Activated T-cell treated with anti-CD3 and anti-CD28 coated beads, Interleukin-2, amount 50 U/mL, for 72 hours (primary cell): ENCODE measurements at places on chromosomes 7 and 10. TPM values are rescaled to one million over a fixed set of nuclear protein-coding genes. Genes with fewer than 3 reads are reported as not detected.

GRCh38 chr7:39069031-39069430 is 91.3 kb downstream of the POU6F2 start:
- DNase-seq = no peak

TSPAN12 gene
- total RNA-seq = not detected

DNA sequence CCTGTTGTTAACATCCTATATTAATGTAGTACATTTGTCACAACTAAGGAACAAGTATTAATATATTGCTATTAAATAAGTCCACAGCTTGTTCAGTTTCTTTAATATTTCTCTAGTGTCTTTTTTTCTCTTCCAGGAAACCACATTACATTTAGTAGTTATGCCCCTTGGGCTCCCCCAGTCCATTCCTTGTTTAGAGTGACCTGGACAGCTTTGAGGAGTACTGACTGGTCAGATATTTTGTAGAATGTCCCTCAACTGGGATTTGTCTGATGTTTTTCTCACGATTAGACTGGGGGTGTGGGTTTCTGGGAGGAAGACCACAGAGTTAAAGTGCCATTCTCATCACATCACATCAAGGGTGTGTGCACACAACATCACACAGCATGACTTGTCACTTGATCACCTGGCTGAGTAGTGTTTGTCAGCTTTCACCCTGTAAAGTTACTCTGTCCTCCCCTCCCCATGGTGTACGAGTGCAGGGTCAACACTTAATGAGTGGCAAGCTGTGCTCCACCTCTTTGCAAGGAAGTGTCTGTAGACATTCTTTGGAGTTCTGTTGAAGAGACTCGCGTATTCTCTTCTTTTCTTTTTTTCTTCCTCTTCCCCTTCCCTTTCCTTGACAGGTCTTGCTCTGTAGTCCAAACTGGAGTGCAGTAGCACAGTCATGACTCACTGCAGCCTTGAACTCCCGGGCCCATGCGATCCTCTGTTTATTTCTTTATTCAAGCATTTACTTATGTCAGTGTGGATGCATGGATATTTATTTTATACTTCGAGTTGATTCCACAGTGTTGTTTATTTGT is 10.2 kb downstream of the LMTK2 start:
- DNase-seq = no peak

CHN2 gene
- total RNA-seq = 0.91 TPM

- no peak for DNase-seq
Observed at GRCh38 chr7:139252451-139252850, 21.4 kb downstream of the UBN2 start.

MMD2 gene
- total RNA-seq = not detected

- no peak for DNase-seq
Observed at GRCh38 chr7:120654241-120654640, 203.7 kb downstream of the TSPAN12 start.

FAM25A gene
- total RNA-seq = not detected

GRCh38 chr10:29512425-29512974 is 122.3 kb downstream of the SVIL start:
- no peak for DNase-seq

- no peak for DNase-seq
Observed at GRCh38 chr7:108181073-108181985, 51.2 kb upstream of the LAMB4 start.

LBX1 gene
- not detected for total RNA-seq
